ENCODE measurements at places on chromosomes 1 and 21.

GRCh38 chr1:208160259-208160819 lies 83.8 kb downstream of the PLXNA2 start:
- no peak for DNase-seq

DNA sequence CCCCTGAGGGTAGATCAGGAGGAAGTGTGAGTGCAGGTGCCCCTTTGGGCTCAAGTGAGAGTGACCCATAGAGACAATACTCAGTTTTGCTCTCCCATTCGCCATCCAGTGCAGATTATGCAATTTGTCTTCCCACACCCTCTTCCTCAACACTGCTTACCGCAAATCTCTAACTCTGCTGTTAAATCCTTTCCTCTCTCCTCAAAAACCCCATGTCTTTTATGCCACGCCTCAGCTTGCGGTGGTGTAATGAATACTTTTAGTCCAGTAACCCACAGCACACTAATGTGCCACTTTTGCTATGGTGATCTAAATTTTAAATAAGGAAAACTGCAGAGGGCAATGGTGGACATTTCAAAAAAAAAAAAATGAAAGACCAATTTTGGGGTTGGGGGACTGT lies 57.7 kb downstream of the PRRX1 start:
- DNase-seq = no peak

GRCh38 chr1:222994511-222995235 lies 148.4 kb downstream of the TLR5 start:
- no peak for DNase-seq

- DNase-seq = no peak
Measured at GRCh38 chr1:99557546-99558202, 88.2 kb upstream of the PALMD start.

- no peak for DNase-seq
Measured at GRCh38 chr1:212121779-212122178, 86.2 kb downstream of the DTL start.
